Amygdala (tissue), 56 donors: ENCODE measurements at places on chromosomes 12 and 14.

- DNase-seq, result no peak
These were observed 148.5 kb downstream of the PLCZ1 start for GRCh38 chr12:18589316-18589715.

DNA sequence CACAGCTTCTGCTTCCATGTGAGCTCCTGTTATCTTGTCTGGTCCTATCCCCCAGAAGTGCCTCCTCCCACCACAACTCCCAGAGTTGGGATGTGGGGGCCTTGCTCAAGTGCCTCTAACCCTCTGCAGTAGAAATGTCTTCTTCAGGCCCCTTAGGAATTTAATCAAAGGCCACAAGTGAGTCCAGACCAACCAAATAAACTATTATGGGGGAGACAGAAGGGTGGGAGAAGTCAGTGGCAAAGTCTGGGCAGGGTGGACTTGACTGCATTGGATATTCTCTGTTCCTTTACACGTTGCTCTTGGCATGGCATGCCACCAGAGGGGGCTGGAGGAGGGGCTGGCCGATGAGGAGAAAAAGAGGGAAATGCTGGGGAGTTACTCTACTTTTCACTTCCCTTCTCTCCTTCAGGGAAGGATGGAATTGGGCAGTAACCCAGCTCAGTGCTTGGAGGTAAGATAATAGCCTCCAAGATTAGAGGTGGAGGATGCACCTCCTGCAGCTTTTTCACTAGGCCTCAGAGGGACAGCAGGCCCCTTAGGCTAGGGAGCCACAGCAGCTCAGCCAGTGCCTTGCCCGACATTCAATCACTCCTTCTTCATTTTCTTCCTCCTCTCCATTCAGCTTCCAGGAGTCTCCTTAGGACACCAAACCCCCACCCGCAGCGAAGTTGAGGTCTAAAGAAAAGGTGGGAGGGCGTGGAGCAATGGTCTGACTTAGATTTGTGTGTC is 1.2 kb upstream of the AP1G2 start:
- no peak for DNase-seq

- no peak for DNase-seq
These were observed 147.5 kb upstream of the C14orf180 start for GRCh38 chr14:104431929-104432541.

GRCh38 chr14:88296351-88296750 is 26.7 kb downstream of the KCNK10 start:
- no peak for DNase-seq

DNA sequence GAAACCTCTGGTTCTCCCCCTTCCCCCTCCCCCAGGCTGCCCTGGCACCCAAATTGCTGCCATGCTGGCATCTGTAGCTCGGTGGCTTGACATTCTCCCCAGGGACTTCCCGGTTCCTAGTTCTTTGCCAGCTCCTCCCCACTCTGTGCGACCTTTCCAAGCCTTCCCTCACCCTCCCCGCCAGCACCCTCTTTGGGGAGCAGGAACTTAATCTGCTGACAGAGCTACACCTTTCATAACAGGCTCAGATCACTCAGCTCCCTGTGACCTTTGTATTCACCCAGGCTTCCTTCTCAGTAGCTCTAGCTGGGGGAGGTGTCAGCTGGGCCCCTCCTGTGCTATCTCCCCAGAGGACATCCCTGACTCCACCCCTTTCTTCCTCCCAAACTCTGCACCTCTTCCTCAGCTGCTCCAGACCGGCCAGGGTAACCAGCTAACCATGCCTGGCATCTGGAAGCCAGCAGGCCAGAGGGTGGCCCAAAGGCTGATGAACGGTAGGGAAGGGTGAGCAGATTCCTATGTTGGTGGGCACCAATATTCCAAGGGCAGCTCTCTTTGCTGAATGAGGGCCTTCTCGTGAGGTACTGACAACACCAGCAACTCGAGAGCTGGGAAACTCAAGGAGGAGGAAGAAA is 1.8 kb upstream of the COX14 start:
- no peak for DNase-seq

DNA sequence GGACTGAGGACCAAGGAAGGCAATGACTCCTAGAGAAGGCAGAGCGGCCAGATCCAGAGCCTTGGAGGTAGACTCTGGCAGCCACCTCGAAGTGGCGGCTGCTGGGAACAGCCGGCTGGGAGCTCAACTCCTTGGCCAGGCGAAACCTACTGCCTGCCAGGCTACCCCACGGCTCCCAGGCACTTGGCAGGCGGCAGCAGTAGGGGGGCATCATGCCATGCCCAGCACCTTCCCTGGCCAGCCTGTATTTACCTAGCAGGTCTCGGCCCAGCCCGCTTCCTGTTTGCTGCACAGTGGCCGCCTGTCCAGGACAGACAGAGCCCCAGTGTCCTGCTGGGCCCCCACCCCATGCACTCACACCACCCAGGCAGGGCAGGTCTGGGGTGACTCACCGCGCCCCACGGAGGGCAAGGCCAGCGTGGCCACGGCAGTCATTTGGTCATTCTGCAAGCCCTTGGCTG is 10.2 kb downstream of the TRPV4 start:
- peak; percentile 15 for DNase-seq

GRCh38 chr14:56630707-56631106 is 51.1 kb downstream of the TMEM260 start:
- no peak for DNase-seq

- DNase-seq, result no peak
These were observed 196.1 kb downstream of the TBX5 start for GRCh38 chr12:114209861-114210260.

DNA sequence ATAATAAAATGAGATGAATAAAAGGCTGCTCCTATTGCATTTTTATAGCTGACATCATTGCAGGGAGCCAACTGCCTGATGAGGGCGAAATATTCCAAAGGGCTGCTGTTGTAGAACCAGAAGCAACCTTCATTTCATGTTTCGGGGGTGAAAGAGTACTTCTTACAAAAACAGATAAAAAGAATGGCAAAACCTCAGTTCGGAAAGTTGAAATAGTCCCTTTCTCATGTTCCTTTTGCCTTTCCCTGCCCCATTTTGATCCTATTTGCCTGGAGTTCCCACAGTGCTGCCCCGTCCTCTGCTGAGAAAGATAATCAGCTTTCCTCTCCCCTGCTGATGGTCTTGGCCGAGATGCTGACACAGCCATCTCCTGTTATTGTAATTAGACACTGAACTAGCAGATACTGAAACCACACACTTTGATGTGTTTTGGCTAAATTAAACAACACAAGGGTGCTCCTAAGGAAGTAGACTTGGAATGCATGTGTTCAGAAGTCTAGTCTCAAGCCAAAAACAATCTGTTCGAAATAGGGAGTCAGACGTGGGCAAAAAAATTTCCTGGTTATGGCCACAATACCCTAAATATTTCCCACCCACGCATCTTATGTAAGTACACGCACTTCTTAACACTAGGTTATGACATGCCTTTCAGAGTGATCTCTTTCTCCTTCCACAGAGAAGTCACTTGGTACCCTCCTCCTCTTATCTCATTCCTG is 117.2 kb downstream of the PPM1H start:
- DNase-seq, result peak; percentile 50

DNA sequence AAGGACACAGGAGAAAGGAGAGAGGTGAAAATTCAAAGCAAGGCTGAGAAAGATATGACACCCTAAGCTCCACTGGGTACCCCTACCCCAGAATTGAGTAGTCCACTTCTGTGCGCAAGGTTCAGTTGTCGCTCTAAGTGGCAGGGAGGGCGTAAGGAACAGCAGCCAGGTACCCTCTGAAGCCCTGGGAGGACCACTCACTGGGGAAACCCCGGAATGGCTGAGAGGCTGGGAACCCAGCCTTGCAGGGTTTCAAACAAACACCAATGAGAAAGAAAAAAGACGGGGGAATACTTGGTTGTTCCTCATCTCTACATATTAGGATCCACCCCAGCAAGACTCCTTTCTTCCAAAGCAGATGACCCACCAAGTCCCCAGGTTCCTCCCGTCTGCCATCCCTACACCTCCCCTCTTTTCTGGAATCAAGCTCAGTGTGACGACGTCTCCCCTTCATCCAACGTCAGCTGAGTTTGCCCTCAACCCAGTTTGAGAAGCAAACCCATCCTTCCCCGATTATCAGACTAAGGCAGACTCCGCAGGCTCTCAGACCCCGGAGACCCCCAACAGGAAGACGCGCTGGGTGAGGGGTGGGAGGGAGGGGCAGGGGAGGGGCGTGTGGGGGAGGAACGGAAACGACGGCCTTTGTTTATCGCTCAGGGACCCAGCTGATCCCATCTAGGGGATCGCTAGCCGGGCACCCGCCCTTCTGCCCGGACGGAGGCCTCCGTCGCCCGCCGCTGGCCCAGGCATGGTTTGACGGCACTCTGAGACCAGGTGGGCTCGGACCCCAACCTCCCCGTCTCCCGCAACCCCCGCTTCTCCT is 795 bp downstream of the LMBR1L start:
- DNase-seq, result no peak

GRCh38 chr14:104175811-104176210 is 37.4 kb downstream of the KIF26A start:
- no peak for DNase-seq

- no peak for DNase-seq
These were observed 87.9 kb upstream of the IGF1 start for GRCh38 chr12:102568276-102568675.

- DNase-seq, result no peak
These were observed 409.2 kb downstream of the IPO8 start for GRCh38 chr12:30286345-30286926.

DNA sequence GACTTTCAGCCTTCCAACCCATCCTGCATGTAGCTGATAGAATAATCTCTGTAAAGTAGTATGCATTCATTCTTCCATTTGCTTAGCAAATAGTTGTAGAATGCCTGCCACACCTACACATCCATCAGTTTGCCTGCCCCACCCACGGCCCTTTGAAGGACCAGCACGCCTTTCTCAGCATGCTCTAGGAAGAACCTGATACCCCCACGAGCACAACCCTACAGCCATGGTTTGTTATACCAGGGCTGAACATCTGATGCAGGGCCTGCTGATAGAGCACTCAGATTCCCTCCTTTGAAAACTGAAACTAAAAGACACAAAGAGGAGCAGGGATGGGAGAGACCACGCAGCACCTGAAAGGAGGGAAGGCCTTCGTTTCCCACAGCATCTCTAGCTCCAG is 205.1 kb downstream of the ANO2 start:
- DNase-seq, result no peak

- no peak for DNase-seq
These were observed 658.7 kb downstream of the SOX5 start for GRCh38 chr12:23290627-23291330.

- no peak for DNase-seq
These were observed 116.9 kb downstream of the FGD4 start for GRCh38 chr12:32516230-32516629.

DNA sequence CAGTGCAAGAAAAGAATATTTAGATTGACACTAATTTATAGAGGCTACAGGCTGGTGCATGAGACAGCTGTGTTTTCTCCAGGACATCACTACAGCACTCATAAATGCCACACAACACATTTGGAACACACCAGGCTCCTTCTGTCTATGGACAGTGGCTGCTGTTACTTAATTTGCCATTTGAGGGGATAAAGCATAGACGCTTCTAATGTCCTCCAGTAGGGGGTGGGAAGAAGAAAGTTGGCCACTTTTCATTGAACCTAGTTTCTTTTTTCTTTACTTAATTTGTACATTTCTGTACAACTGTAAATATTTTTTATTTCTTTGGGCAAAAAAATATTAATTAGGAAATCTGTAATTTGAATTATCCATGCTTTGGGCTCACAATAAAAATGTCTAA is 12.4 kb upstream of the RTN1 start:
- no peak for DNase-seq

DNA sequence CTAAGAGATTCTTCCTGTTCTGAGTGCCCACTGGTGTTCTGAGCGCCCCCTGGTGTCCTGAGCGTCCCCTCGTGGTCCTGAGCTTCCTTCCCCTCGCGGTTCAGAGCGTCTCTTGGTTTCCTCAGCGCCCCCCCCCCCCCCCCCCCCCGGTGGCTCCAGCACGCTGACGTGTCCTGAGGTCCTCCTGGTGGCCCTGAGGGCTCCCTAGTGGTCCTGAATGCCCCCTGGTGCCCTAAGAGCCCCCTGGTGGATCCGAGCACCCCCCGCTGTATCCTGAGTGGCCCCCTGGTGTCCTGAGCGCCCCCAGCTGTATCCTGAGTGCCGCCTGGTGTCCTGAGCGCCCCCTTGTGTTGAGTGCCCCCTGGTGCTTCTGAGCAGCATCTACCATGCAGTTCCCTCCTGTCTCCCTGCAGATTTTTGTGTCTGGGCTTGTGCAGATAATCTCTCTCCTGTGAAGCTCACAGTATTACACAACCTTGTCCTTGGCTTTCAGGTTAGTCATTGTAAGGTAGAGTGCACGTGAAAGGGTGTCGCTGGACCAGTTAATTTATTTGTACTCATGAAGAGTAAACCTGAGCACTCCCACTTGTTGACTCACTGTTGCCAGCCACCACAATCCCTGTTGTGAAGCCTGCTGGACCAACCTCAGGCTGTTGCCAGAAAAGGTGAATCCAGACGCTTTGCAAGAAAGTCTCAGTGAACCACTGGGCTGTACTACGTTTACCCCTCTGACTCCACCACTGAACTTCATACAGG is 1168.4 kb downstream of the TMEM121 start:
- no peak for DNase-seq

DNA sequence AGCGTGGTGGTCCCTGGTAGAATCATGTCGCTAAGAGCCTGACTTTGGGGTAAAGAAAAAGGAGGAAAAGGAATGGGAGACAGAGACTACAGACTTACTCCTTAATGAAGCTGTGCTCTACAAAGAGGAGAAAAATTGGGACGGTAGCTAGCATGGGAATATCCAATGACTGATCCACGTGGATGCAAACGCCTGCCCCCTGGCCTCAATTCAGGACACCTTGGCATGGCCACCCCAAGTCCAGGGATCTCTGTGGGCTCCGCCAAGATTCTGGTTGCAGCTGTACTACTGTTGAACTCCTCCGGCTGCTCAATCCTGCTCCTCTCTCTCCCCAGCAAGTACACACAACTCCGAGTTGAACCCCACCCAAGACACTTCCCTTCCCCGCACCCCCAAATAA is 70.5 kb upstream of the DIO3 start:
- DNase-seq, result no peak

GRCh38 chr12:45522227-45522626 is 207.3 kb upstream of the ARID2 start:
- DNase-seq, result no peak

DNA sequence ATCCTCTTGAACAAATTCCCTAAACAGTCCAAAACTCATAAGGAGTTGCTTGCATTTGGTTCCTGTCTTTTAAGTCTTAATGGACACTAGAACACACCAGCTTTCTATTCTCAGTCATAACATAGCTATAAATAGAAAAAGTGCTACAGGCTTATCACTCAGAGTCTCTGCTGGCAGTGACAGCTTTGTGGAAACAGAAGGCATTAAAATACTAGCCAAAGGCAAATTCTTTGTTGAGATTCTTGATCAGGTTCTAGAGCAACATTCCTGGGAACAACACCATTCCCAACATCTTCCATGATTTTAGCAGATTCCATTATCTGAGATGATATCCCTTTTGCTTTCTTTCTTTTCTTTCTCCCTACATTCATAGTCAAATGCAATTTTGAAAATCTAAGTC is 207.7 kb upstream of the PLEKHG7 start:
- no peak for DNase-seq

- DNase-seq, result no peak
These were observed 46.1 kb downstream of the DIO2 start for GRCh38 chr14:80164991-80165721.
